Stimulated activated CD4-positive, alpha-beta T cell treated with anti-CD3 and anti-CD28 coated beads, Interleukin-15, amount 100 ng/mL, for 1 hour (primary cell): ENCODE measurements at places on chromosomes 7 and 10.

- no peak for DNase-seq
These were observed 49.3 kb downstream of the CAMK2B start for GRCh38 chr7:44275957-44276570.

DNA sequence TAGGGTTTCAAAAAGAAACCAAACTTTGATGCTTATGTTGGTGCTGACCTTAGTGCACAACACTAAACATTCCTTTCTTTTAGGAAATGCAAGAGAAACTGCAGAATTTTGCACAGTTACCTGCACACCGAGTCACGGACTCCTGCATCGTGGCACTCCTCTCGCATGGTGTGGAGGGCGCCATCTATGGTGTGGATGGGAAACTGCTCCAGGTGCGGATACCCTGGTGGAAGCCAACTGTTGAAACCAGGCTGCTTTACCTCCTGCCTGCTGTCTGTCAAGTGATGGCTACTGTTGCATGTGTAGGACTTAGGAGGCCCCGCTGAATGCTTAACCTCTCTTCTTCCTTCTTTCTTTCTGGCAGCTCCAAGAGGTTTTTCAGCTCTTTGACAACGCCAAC is 11.7 kb downstream of the CASP2 start:
- DNase-seq, result peak; percentile 42

DNA sequence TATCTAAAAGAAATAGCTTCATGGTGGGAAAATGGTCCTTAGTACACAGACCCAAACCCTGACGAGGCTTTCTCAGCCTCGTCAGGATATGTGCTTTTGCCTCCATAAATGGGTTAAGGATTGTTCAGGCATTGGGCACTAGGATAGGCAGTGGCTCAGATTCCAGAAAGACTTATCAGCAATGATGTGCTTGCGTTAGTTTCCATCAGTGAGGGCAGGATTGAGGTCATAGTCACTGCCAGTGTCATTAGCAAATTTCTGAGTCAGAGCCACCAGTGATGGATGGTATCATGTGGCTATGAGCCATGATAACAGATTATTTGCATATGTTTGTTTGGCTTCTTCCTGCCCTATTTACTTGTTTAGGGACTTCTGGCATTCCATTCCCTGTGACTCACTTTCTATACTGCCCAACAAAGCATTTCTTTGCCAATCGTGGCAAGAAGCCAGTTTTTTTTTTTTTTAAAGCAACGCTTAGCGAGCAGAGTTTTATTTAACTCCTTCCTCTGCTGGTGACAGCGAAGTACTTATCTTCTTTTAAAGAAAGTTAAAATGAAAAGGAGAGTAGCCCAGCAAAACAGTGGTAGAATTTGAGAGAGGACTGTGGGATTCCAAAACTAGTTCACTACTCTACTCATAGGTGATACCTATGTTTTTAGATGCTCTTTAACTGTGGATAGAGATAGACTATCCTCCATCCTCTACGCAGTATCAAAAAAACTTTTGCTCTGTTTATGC is 44.4 kb downstream of the MYPN start:
- no peak for DNase-seq

- no peak for DNase-seq
These were observed 27.1 kb downstream of the MDH2 start for GRCh38 chr7:76074972-76075370.

- DNase-seq, result no peak
These were observed 87.5 kb downstream of the PLXNA4 start for GRCh38 chr7:132488634-132489302.

- DNase-seq, result no peak
These were observed 173.6 kb upstream of the TEX47 start for GRCh38 chr7:88969167-88969566.

- DNase-seq, result no peak
These were observed 220.3 kb upstream of the STK17A start for GRCh38 chr7:43362652-43363034.
